Kidney (tissue), 22 donors: ENCODE measurements at places on chromosomes 1 and 21. TPM values are rescaled to one million over a fixed set of nuclear protein-coding genes. Genes with fewer than 3 reads are reported as not detected.

The NT5C1A gene
- total RNA-seq, result 2.0 TPM

The LCE1F gene
- not detected for total RNA-seq

The SYCP1 gene
- total RNA-seq, result not detected

The VWA5B1 gene
- 1.4 TPM for total RNA-seq

The C1QC gene
- 287 TPM for total RNA-seq

The HSD3B2 gene
- total RNA-seq, result not detected

The IL20 gene
- total RNA-seq, result not detected

The KISS1 gene
- 0.50 TPM for total RNA-seq

The OR2T29 gene
- not detected for total RNA-seq

The IL12RB2 gene
- 1.5 TPM for total RNA-seq

The NOS1AP gene
- total RNA-seq, result 10.7 TPM

The COL6A2 gene
- total RNA-seq, result 174 TPM

The FCRL1 gene
- 5.7 TPM for total RNA-seq

The NBPF9 gene
- 17.8 TPM for total RNA-seq

The BTBD8 gene
- 5.8 TPM for total RNA-seq

The LIPI gene
- total RNA-seq, result not detected

The TNFRSF14 gene
- total RNA-seq, result 95.0 TPM

The PRSS38 gene
- not detected for total RNA-seq

The RNASEL gene
- total RNA-seq, result 12.1 TPM

The OR6K3 gene
- not detected for total RNA-seq

The LGR6 gene
- total RNA-seq, result 4.1 TPM

The PLEKHA6 gene
- total RNA-seq, result 65.1 TPM

The PRKAA2 gene
- 11.6 TPM for total RNA-seq

The ATXN7L2 gene
- total RNA-seq, result 7.3 TPM
